ENCODE measurements at places on chromosomes 13 and 19.

DNA sequence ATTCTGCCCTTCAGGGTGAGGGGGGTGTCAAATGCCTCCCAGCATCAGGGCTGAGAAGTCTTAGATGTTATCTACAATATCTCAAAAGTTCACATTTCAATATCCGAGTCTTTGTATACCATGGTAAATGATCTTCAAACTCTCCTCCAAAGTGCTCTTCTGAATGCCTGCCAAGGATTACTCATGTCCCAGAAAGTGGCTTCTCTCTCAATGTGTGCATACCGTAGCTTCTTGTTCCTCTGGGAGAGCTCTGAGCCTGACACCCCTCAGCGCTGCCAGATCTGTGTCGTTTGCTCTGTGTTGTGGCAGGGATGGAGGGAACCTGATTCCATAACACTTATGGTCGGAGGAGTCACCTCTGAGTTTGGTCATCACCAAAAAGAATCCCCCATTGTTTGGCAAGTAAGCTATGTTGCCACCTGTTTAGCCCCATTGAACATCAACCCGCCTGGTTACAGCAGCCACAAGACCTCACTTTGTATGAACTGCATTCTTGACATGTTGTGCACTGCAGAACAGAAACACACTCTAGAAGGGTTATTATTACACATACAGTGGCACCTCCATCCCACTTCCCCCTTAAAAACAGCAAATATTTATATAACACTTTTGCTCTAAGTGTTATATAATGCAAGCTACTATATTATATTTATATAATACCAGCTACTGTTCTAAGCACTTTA is 163.1 kb upstream of the MIR17HG start:
- DNase-seq = no peak

DNA sequence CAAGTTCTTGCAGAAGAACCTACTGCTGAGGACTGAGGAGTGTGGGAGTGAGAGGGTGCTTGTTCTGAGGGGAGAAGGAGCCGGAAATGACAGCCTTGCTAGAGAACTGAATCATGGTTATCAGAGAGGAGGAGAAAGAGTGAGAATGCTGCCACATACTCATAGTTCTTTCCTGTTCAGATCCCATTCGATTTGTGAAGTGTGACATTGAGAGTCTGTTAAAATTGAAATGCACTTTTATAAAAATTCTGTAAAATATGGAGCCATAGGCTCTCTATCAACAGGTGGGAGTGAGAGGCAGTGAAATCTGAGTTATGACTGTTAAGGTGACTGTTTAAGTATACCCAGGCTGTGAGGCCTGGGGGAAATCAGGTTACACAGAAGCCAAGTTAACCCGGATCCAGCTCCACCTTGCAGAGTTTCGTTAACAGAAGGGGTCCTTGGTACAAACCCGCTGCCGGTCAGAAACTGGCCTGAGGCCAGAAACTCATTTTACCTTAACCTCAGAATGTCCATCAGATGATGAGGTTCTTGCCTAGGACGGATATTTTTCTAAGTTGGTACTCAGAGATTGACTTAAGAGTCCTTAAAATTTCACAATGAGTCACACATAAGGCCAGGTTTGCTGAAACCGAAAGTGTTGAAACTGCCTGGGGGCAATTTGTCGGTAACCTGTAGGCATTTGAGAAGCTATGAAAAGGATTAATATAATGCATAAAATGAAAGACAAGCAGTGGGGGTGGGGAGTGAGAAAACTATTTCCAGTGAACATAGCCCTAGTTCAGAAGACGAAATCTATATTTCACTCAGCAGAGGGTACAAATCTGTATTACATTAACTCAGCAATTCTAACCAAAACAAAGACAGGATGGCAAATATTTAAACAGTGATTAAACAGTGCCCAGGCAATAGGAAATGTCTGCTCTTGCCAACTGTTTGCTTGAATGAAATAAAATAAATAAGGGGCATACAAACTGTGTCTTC is 350.5 kb downstream of the KCNRG start:
- DNase-seq = peak; percentile 56

GRCh38 chr19:44753932-44754749 is 5.6 kb downstream of the BCL3 start:
- DNase-seq = peak; percentile 80

- no peak for DNase-seq
Measured at GRCh38 chr19:4749870-4750590, 26.4 kb upstream of the DPP9 start.

DNA sequence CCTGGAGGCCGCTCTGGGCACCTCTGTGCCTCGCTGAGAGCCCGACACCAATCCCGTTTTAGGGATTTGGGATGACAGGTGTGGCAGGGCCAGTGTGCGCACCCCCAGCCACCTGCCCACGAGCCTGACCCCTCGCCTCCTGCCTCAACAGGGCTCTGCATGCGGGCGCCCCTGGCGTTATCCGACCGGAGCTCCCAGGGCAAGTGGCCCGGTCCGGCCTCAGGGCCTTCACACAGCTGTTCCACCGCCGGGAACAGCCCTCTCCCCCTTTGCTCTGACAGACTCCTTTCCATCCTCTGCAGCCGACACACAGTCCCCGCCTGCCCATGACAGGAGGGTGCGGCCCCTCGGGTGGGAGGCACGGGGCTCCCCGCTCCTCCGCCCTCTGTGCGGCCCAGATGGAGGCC is 7.1 kb upstream of the WDR18 start:
- no peak for DNase-seq

DNA sequence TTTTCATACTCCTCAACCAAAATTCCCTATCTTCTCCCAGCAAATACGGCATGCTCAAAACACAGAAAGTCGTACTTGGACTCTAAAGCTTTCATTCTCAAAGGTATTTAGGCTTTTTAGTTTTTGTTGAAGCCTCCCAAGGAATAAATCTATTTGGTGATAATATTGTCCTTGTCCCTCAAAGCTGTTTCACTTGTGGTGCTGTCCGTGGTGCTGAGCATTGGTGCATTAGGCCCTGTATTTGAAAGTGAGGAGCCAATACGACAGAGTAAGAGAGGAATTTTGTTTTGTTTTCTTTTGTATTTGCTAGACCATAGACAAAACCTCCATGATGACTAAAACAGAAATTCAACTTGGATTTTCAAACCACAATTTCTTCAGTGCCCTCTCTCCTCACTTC is 3.2 kb upstream of the LGALS13 start:
- peak; percentile 16 for DNase-seq

DNA sequence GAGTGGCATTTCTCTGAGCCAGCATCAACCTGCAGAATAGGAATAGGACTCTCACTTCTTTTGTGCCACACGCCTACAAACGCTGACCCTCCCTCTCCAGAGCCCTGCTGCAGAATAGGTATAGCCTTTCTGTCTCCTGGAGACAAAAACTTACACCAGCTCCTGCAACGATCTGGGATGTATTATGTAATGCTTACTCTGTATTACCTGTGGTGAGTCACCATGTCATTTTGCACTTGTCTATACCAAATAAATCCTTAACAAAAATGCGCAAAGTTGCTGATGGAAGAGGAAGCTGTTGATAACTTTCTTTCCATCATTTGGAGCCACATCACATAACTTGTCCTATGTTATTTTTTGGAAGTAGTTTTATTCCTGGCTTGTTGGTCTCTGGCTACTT is 155.8 kb upstream of the FNDC3A start:
- DNase-seq = no peak

DNA sequence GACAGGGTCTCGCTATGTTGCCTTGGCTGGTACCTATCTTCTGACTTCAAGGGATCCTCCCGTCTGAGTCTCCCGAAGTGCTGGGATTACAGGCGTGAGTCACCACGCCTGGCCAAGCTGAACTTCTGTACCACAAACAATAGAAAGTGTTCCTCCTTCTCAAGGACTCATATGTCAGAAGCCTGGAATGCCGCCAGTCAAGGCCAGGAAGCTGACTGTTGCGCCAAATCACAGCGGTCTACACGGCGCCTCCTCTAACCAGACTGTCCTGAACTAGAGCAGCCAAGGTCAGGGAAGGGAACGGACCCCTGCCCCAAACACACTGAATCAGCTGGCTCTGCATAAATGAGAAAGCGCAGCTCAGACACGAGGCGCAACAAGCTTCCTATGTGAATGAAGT is 14.6 kb downstream of the RAB20 start:
- DNase-seq = no peak

DNA sequence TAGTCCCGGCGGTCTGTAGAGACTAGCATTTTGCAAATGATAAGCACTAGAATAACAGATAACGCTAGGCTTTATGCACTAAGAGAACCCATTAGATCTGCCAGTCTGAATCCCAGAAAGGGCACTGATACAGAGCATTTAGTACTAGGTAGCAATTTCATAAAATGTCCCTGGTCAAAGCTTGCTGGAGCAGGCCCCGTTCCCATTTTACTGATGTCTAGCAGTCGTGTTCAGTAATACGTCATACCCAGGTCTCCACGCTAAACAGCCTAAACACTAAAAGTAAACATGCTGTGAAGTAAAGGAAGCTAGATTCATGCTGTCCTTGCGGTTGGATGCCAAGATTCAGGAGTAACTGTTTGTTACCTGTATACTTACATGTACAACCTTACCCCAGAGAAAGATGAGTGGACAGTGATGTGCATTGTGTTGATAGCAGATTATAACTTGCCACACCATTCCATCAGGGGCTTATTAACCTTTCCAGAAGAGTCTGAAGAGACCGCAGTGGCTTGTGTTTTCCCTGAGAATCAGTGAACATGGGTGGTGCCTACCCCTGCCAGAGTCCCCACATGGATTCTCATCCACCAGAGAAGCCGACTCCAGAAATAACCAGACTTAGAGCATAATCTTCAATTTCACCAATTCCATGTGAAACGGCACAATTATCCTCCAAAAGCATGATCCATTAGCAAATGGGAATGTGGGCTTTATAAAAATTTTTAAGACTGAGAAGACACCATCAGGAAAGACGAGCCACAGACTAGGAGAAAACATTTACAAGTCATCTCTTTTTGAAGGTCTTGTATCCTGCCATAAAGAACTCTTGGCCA is 3.4 kb upstream of the RPS11 start:
- DNase-seq = peak; percentile 44

GRCh38 chr13:67623630-67624029 is 393.5 kb upstream of the PCDH9 start:
- no peak for DNase-seq

GRCh38 chr13:31213651-31214289 is 14.0 kb downstream of the B3GLCT start:
- DNase-seq = no peak

DNA sequence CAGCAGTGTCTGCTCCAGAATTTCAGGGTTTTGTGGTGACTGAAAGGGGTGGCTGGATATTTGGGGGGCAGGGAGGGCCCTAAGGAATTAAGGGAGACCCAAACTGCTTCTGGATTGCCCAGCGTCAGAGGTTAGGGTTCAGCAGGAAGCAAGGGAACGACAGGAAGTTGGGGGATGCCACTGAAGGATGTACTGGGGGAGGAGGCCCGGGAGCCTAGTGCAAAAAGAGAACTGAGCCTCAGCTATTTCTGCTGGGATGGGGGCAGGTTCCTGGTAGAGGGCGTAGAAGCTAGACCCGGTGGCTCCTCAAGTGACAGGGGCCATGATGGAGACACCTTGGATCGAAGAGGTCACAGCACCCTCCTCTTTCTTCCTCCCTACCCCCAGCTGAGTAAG is 1.1 kb downstream of the CYP2S1 start:
- DNase-seq = no peak

- no peak for DNase-seq
Measured at GRCh38 chr13:35621989-35622388, 145.5 kb upstream of the MAB21L1 start.

GRCh38 chr13:19927117-19927748 is 31.3 kb upstream of the ZMYM2 start:
- peak; percentile 57 for DNase-seq

DNA sequence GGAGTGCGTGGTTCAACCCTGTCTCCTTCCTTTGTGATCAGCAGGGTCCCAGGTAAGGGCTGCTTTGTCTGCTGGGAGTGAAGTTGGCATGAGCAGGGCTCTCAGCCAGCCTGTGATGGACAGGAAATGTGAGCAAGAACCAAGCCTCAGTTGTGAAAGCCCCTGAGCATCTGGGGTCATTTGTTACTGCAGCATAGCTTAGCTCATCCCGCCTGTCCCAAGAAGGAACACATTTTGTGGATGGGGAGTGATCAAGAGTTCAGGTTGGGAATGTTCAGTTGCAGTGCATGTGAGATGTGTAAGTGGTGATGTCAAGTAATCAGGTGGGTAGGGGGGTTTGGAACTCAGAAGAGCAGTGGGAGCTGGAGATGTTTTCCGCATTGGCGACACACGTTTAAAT is 152.4 kb downstream of the DPF1 start:
- DNase-seq = no peak

- DNase-seq = no peak
Measured at GRCh38 chr13:85665286-85665685, 133.9 kb downstream of the SLITRK6 start.

GRCh38 chr13:43802511-43802910 is 15.7 kb upstream of the ENOX1 start:
- no peak for DNase-seq

DNA sequence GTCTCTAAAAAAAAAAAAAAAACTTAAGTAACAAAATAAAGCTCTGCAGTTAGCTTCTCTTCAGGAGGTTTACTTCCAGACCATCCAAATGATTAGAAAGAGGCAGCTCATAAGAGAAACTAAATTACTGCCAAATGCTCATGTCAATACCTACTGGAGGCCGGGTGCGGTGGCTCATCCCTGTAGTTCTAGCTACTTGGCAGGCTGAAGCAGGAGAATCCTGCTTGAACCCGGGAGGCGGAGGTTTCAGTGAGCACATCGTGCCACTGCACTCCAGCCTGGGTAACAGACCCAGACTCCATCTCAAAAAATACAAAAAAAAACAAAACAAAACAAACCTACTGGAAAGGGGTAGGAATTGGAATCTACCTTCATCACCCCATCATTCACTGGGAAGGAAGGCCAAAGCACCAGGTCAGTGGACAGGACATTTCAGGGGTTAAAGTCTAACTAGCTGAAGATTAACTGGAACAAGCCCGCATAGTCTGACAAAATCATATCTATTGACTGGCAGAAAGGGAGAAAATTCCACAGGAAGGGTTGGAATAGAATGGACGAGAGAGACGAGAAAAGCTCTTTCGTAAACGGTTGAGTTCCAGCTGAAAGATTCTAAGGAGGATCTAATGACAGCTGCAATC is 1.3 kb downstream of the ZFP14 start:
- DNase-seq = no peak

GRCh38 chr19:2856457-2857050 is 10.6 kb upstream of the ZNF556 start:
- DNase-seq = no peak

DNA sequence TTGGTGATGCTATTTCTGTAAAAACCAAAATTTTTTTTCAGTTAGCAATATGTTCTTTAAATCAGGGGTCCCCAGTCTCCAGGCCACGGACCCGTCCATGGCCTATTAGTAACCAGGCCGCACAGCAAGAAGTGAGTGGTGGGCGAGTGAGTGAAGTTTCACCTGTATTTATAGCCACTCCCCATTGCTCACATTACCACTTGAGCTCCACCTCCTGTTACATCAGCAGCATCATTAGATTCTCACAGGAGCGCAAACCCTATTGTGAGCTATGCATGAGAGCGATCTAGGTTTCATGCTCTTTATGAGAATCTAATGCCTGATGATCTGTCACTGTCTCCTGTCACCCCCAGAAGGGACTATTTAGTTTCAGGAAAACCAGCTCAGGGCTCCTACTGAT is 58.9 kb upstream of the SLC7A1 start:
- no peak for DNase-seq
